ENCODE measurements at places on chromosomes 7 and 10.

- DNase-seq, result no peak
Observed at GRCh38 chr10:89516149-89516832, 19.1 kb downstream of the SLC16A12 start.

DNA sequence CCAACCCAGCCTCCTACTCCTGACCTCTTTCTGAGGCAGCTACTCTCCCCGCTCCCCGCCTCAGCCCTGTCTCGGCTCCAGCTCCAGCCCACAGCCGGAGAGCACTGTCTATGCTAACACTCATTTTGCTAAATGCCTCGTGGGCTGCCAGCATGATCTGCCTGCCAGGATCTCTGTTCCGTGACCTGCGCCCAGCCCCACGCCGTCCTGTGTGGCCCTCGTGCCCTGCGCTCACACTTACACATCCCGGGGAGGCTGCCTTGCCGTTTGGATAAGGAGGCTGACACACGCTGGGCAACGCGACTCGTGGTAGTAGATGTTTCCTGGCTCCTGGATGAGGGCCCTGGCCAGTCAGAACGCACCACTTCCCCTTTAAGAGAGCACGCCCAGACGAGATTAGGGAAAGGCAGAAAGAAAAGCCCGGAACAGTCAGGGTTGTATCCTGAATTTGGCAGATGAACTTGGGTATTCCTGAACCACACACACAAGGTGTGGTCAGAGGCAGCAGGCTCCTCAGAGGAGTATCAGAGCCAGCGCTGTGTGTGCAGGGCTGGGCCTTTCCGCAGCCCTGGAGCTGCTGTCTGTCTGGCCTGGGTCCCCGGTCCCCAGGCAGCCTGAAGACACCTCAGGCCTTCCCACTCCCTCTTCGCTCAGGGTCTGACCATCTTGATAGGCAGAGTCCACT lies 97.7 kb upstream of the EFCAB10 start:
- no peak for DNase-seq

GRCh38 chr10:86051586-86051985 lies 315.0 kb downstream of the GRID1 start:
- no peak for DNase-seq

DNA sequence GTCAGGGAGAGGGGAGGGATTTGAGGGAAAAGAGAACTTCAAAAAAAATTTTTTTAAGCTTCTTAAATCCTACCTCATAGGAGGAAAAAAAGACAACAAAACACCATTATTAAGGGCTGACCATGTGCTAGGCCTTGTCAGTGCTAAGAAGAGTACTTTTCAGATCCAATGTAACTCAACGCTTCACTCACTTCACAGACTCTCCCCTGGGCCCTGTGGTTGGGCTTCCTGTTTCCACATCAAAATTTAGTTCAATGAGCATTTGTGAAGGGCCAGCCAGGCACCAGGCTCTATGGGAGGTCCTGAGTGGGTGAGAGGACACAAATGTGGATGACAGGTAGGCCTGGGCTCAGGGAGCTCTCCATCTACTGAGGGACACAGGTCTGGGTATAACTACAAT lies 249.8 kb downstream of the PTEN start:
- no peak for DNase-seq

GRCh38 chr10:59008452-59008851 lies 168.0 kb upstream of the PHYHIPL start:
- no peak for DNase-seq

DNA sequence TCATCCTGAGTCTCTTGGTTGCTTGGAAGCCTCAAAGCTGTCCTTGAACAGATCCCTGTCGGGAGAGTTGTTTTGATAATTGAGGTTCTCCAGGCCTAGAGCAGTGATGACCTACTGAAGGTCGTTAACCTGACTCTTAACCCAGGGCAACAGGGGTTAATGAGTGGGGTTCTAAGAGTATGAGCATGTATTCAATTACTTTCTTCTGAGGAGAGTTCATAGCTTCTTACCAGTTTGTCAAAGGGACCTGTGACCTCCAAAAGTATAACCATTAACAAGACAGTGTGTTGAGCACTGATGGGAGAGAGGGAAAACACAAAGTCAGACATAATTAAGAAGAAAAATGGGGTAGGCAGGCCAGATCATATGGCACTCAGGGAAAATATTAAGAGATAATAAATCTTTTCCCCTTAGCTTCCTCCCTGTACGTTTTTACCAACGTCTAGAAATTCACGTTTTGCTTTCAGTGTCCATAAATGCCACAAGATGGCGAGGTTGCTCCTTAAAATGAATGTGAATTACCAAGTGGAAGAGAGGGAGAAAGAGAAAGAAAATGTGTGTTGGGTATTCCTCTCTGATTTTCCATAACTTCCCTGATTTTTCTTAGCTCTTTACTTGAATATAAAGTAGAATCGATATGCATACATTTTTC lies 97.6 kb downstream of the SUGCT start:
- no peak for DNase-seq

- no peak for DNase-seq
Observed at GRCh38 chr10:87589645-87590051, 70.0 kb upstream of the PAPSS2 start.

GRCh38 chr7:47510192-47510591 lies 71.7 kb downstream of the TNS3 start:
- no peak for DNase-seq

- no peak for DNase-seq
Observed at GRCh38 chr10:47047127-47047504, 135.9 kb downstream of the PTPN20 start.

GRCh38 chr10:11742009-11742778 lies at the start of gene ECHDC3:
ECHDC3 (plus strand) TSS chr10:11742382; CDS start chr10:11742577, 195 bp downstream.
- DNase-seq, result peak; percentile 22

- DNase-seq, result peak; percentile 73
Observed at GRCh38 chr7:107563775-107564552, at the start of the genes COG5 and DUS4L. COG5 (minus strand) TSS chr7:107563920; CDS start chr7:107563896, 24 bp downstream. DUS4L (plus strand) TSS chr7:107563971; CDS start chr7:107567071, 3,100 bp downstream.

DNA sequence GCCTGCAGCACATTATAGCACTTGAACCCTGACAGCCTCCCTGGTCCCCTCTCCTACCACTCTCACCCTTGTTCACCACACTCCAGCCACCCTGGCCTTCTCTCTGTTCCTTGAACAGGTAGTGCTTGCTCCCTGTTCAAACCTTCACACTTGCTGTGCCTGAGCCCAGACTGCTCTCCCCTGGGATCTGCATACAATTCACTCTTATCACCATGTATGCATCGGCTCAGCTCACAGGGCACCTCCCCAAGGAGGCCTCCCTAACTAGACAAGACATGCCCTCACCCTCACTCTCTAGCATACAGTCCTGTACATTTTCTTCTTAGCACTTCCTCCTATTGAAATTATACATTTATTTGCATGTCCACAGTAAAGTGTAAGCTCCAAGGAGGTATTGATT lies 59.3 kb downstream of the FAM13C start:
- DNase-seq, result no peak

- no peak for DNase-seq
Observed at GRCh38 chr7:86645676-86646276, 2.1 kb downstream of the GRM3 start.

- DNase-seq, result no peak
Observed at GRCh38 chr7:78055599-78055998, 257.0 kb downstream of the PHTF2 start.

- DNase-seq, result no peak
Observed at GRCh38 chr10:65720901-65721300, 1204.9 kb upstream of the LRRTM3 start.

DNA sequence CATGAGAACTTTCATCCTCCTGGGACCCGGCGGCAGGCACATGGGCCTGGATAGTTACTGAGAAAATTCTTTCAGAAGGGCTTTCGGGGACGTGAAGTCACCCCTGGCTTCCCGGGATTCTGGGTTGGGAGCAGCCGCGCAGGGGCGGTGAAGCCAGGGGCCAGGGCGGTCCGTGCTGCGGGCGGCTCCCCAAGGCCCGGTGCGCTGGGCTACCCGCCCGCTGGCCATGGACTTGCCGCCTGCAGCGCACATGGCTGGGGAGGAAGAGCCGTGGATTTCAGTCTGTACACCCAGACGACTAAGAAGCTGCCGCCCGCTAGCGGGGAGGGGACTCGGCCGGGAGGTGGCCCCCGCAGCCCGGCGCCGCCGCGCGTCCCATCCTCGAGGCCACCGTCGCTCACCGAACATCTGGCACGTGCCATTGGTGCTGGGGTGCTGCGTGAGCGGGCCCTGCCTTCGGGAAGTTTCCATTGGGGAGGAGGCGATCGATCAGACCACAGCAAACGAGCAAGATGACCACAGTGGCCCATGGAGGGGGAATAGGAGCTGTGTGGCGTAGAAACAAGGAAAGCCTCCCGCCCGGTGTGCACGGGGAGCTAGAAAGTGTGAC lies 64.5 kb downstream of the TMEM209 start:
- no peak for DNase-seq

Data from stimulated activated CD4-positive, alpha-beta T cell treated with anti-CD3 and anti-CD28 coated beads, Interleukin-2, amount 100 ng/mL, for 4 hours (primary cell).